ENCODE measurements at places on chromosomes 4 and X. TPM values are rescaled to one million over a fixed set of nuclear protein-coding genes. Genes with fewer than 3 reads are reported as not detected.

- DNase-seq, result no peak
These were observed 4.3 kb downstream of the BCLAF3 start for GRCh38 chrX:19986531-19986930.

DNA sequence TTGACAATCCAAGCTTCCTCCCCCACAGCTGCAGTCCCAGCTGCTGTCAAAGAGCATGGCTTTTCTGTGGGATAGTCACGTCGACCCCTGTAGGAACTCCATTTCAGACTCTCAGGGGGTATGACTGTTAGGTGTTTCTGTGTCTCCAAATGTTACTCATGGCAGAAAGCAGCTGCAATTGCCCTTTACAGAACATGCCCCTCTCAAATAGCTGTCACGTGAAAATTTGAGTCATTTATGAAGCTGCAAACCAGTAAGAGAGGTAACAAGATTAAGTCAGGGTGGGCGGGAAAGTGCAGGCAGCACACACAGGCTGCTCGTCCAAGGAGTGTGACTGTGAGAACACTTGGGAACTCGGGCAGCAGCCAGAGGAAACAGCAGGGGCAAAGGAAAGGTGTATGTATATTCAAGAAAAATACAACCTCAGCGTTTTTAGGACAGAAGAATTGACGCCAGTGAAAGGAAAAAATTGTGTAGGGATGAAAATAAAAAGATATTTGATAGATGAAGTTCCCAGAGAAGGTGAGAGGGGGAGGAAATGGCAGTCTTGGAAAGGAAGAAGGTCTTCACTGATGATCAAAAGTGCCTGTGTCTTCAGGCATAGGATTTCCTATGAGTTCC lies 66.5 kb upstream of the TMEM184C start:
- no peak for DNase-seq

Gene NHSL2
- polyA plus RNA-seq, result 1.3 TPM

GRCh38 chr4:81796790-81797528 lies 325.3 kb upstream of the RASGEF1B start:
- no peak for DNase-seq

DNA sequence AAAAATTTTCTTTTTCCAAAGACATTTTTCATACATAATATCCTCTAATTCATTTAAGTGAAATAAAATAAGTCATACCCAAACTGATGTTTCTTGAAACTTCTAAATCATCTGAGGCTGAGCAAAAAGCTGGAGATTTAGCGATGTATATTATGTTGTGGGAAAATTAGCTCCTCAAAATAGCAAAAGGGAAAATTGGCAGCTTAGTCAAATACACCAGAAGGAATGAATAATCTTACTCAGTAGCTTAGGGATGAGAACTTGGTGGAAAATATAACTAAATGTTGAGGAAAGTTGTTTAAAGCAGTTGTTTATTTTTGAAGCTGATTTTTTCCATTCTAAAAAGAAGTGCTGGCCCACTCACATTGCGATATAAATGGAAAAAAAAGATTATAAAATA lies 40.9 kb downstream of the GABRA4 start:
- no peak for DNase-seq

GRCh38 chrX:116239944-116240840 lies 69.6 kb downstream of the AGTR2 start:
- DNase-seq, result no peak
